ENCODE measurements at places on chromosomes 1 and 21.

GRCh38 chr21:13937236-13937635 lies 273.5 kb downstream of the LIPI start:
- no peak for DNase-seq

DNA sequence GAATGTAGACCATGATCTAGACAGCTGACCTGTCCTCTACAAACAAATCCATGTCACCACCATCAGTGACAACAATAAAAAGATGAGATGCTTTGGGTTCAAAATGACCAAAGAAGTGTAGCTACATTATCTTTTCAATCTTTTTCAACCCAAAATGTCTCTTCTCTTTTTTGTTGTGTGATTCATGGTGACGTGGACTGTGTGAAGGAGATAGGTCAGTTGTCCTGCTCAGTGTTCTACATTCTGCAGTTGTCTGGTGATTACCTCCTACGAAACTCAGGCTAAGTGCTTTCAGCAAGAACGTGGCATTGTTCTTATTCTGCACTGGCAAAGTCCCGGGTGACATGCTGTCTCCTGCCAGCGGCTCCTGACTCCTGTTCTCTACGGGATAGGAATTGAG lies 73.1 kb downstream of the PRKAB2 start:
- no peak for DNase-seq

- DNase-seq: no peak
These were observed 50.7 kb upstream of the VTCN1 start for GRCh38 chr1:117261424-117261785.

- no peak for DNase-seq
These were observed 10.4 kb upstream of the TSPAN2 start for GRCh38 chr1:115099693-115100050.

DNA sequence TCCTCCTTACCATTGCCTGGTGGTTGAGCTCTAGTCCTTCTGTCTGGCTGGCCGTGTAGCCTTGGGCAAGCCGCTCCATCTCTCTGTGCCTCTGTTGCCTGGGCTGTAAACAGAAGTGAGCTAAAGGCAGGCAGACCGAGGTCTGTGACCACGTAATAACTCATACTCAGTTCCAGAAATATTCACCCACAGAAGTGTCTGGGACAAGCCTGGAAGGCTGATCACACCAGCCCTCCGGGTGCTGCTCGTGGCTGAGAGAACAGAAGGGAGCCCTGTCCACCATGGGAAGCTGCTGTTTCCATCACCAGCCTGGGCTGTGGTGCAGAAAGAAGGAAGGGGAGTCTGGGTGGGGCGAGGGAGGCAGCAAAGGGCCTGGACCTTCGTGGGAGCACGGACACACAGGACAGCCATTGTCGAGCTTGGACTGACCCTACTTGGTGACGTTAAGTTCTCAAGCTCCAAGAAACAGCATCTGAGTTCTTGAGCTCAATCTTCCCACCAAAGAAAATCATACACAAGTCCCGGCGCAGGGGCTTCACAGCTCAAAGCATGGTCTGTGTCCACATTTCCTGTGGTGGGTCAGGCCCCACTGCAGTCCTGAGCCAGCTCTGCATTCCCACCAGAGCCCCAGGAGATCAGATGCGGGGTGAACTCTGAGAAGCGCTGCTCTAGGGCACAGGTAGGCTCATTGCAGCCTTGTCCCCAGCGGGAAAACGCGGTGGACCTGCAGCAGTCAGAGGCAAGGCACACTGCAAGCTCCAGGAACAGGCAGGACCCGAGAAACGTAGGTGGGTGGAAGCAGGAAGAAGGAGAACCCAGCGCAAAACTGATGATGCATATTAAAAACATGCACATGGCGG lies 61.8 kb downstream of the RUNX3 start:
- DNase-seq: no peak

- no peak for DNase-seq
These were observed 14.3 kb upstream of the COX20 start for GRCh38 chr1:244821134-244821533.

DNA sequence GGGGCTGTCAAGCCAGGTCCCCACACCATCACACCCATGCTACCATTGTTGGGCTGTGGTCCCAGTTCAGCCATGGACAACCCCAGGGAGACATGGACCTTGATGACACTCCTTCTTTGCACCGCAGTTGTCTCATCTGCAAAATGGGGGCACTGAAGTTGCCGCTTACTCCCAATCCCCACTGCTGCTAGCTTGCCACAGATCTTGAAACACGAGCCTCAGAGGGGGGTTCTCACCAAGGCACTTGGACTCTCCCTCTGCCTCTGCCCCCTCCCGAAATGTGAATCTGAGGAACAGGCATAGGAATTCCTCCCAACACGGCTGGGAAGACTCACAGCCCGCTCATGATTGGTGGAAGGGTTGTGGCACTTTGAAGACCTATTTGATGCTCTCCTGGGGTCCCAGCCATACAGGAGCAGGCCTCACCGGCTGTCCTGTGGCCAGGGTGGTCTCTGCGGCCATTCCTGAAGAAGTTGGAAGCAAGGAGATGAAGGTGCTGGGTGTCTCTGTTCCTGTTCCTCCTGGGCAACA lies 31.1 kb downstream of the RUNX3 start:
- DNase-seq: no peak

GRCh38 chr1:219144658-219145315 lies 28.9 kb upstream of the LYPLAL1 start:
- DNase-seq: no peak

GRCh38 chr1:154441241-154441888 lies 36.2 kb downstream of the IL6R start:
- no peak for DNase-seq

GRCh38 chr1:172777767-172778166 lies 118.9 kb downstream of the FASLG start:
- DNase-seq: no peak

DNA sequence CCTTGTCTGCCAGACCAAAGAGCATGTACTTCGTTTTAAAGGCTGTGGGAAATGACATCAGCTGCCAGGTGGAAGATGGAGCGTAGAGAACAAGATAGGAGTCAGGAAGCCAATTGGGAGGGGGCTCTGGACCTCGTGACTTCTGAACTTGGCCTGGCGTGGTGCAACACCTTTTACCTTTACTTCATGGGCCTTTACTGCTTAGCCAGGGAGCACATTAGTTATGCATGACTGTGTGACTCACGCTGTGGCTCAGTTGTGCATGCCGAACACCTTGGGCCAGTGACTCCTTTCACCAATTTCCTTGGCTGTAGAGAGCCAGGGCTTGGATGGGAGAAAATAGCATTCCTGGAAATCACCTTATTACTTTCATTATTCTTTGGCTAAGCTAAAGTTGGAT lies 7.2 kb downstream of the XCL1 start:
- no peak for DNase-seq

GRCh38 chr1:42567038-42567437 lies 91.2 kb upstream of the PPIH start:
- no peak for DNase-seq

DNA sequence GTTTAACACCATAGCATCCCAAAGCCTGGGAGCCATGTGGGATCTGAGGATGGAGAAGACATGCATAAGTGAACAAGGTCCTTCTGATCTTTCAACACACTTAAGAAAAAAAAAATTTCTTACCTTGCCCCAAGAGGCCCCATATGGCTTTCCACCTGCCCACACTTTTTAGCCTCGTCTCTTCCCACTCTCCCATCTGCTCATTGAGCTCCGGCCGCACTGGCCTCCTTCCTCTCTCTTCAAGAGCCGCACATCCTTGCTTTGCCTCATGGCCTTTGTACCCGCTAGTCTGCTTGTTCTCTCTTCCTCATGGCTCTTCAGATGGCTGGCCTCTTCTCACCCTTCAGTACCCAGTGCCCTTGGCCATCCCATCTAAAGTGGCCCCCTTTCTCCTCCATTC lies 70.2 kb upstream of the PDE4B start:
- DNase-seq: no peak

DNA sequence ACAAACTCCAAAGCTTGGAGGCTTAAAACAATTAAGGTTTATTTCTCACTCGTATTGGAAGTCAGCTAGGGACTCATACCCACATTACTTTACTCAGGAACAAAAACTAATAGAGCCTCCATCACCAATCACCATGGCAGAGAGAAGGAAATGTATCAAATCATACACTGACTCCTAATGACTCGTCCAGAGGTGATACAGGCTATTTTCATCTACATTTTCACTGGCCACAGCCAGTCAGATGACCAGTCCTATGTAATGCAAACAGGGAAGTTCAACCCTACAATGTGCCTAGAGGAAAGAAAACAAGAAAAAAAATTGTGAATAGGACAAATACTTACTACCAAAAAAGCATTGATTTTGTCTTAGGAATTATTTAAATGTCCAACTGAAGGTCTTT lies 110.3 kb downstream of the SEC16B start:
- no peak for DNase-seq

DNA sequence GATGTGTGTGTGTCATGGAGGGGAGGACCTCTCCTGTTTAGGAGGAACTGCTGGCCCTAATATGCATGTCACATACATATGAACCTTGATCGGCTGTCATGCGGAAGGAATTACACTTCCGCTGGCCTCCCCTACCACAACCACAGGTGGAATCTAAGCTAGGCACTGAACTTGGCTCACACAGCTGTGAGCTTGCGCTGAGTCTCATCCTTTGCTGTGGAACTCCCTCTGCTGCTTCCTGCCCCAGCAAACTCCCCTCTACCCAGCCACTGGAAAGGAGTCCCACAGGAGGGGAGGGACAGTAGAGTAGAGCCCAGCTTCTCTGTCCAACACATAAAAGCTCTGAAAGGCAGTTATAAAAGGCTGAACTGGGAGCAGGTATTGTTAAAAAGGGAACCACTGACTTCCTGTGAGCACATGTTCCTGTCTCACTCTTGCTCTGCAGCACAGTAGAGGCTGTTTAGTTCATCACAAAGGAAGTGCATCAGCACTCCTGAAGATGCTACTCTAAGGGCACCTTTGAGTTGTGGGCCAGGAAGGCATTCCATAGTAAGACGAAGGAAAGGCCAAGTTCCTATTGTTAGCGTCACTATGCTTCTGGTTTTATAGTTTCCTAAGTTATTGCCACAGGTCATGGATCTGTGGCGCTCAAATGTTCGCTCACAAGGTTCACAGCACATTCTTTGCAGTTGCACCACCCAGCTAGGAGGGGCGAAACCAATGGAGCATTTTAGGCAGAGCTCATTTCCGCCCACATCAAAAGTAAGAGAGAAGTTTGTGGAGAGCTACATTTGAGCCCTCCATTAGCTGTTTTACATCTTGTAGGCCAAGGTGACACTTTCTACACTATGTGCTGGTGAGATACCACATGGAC lies 17.7 kb upstream of the PTPRC start:
- peak; percentile 34 for DNase-seq

- DNase-seq: no peak
These were observed 1.6 kb downstream of the CYB5R1 start for GRCh38 chr1:202965422-202965821.

DNA sequence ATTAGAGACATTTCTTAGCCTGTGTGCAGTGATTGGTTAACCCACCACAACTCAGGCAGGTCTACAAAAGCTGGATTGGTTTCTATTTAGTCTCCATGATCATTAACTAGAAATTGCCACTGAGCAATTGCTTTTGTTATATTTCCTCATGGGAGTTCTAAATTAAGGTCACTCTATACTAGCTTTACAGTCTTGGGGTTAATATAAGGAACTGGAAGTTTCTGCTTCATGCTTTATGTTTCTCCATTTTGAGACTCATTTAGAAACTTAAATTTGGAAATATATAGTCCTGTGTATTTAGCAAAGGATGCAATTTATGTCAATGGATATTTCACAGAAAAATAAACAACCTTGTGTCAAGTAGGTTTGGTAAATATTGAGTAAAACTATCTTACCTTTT lies 137.5 kb downstream of the HLX start:
- DNase-seq: no peak

DNA sequence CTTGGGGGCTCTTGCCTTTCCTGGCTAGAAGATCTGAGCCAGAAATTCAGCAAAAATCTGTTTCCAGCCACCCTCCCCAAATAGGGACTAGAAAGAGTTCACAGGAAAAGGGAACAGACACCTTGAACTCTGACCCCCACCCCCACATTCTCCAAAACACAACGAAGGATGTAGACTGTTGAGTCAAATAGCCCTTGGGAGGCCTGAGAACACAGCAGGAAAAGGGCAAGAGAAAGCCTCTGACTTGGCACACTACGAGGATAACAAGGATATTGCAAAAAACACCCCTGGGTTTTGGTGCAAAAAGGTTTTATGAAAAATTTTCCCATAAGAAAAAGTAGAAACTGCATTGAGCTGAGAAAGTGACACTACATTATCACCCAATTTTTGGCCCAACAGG lies 1.9 kb upstream of the YRDC start:
- DNase-seq: no peak

- no peak for DNase-seq
These were observed 2.1 kb downstream of the GUK1 start for GRCh38 chr1:228142155-228142691.

DNA sequence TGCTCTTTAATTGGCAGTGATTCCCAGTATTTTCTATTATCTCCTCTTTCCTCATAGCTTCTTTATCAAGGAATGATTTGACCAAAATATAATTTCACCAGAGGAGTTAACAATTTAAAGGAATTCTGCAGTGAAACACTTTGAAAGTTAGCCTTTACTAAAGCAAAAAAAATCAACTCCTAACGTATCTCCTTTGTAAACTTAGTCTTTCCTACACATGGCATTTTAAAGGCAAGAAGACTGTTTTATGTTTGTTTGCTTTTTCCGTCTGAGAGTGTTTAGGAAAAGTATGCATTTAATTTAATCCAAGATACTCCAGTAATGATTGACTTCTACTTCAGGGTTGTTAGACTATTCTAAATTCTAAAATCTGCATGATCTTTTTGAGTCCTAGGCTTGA lies 15.9 kb downstream of the ATP6V1G3 start:
- DNase-seq: no peak

- no peak for DNase-seq
These were observed 62.8 kb downstream of the RGS4 start for GRCh38 chr1:163131981-163132380.

DNA sequence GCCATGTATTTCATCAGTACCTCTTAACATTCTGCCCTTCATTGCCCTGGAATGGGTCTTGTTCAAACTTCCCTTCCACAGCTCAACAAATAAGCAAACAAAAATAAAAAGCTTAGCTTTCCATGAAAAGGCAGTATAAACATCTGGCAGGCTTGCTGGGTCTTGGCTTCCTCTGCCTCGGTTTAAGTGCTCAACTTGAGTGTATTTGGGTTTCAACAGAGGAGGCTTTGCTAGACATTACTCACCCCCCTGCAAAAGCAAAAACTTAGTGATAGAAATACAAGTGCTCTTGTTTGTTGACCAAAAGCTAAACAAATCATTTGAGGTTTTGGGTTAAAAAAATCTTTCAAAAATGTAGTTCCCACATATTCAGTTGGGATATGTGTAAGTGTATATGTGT lies 518.5 kb downstream of the PLPP3 start:
- no peak for DNase-seq

DNA sequence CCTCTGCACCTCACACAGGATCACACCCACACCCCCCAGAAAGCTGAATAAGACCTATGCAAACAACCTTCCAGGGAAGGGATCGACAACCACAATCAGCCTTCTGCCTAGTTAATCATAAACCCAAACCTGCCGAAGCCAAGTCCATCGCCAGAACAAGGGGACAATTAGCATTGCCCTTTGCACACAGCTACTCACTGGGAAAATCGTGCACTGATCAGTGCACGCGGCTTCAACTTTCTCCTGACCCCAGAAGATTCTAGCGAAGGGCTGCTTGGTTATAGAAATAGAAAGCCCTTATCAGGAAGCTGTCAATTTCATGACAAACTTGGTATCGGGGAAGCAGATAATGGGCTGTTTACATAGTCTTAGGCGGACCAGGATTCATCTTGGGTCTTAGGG lies 29.5 kb downstream of the RUNX1 start:
- peak; percentile 77 for DNase-seq

GRCh38 chr1:212482637-212483441 lies 50.1 kb downstream of the NENF start:
- DNase-seq: peak; percentile 88
